ENCODE measurements at places on chromosomes 2 and 18. TPM values are rescaled to one million over a fixed set of nuclear protein-coding genes. Genes with fewer than 3 reads are reported as not detected.

GRCh38 chr18:33805592-33805991 lies 227.6 kb downstream of the ASXL3 start:
- no peak for DNase-seq
- no peaks in the 10 kb centered on the region for H3K27me3 ChIP-seq
- H3K4me1 ChIP-seq, result no peaks in the 10 kb centered on the region
- H3K36me3 ChIP-seq, result no peaks in the 10 kb centered on the region

- H3K4me3 ChIP-seq, result no peak overlapping the region
- no peaks in the 10 kb centered on the region for H3K27me3 ChIP-seq
- no peaks in the 10 kb centered on the region for H3K36me3 ChIP-seq
Observed at GRCh38 chr18:57409650-57410049, 25.5 kb upstream of the ONECUT2 start.

The IL18RAP gene
- total RNA-seq, result 2.0 TPM

The IHH gene
- total RNA-seq, result 0.88 TPM

The ELOA2 gene
- not detected for total RNA-seq

The IL1B gene
- total RNA-seq, result 2.9 TPM

The CRYGA gene
- not detected for total RNA-seq

GRCh38 chr18:48570313-48570712 lies 31.5 kb downstream of the CTIF start:
- no peak overlapping the region for H3K4me3 ChIP-seq
- H3K36me3 ChIP-seq, result no peaks in the 10 kb centered on the region
- DNase-seq, result no peak
- no peak overlapping the region for H3K27ac ChIP-seq
